ENCODE measurements at places on chromosomes 7 and 10.

GRCh38 chr7:43636093-43636492 lies 53.2 kb downstream of the STK17A start:
- peak; percentile 71 for DNase-seq

GRCh38 chr10:64209561-64209960 lies 688.4 kb downstream of the REEP3 start:
- DNase-seq: no peak

DNA sequence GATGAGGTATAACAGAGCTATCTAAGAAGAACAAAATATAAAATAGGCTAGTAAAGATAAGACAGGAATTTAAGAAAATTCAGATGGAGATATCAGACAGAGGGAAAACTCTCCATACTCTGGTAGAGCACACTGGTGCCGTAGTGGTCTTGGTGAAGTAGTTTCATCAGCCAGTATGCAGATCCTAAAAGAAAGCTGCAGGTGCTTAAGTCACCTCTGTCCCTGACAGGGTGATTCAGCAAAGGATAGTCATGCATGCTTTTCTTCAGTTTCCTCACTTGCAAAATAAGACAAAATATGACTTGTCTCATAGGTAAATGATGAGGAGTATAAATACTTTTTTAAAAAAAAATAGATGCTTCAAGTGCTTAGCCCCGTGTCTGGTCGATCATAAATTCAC lies 794.9 kb downstream of the TNS3 start:
- no peak for DNase-seq

DNA sequence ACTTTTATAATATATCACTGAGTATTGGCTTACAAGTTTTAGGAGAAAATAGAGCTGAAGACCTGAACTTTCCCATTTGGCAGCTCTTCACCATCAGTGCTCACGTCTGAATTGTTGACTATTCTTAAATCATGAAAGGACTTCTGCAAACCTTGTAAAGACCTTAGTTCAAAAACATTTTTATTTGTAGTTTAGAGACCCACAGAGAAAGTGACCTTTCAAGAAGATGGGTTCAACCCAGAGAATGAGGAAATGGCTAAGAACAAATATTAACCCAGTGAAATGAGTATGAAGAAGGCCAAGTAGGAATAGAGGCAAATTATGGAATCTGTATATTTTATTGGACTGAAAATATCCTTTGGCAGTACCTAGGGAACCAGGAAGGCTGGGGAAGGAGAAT lies 1151.1 kb downstream of the GATA3 start:
- no peak for DNase-seq

DNA sequence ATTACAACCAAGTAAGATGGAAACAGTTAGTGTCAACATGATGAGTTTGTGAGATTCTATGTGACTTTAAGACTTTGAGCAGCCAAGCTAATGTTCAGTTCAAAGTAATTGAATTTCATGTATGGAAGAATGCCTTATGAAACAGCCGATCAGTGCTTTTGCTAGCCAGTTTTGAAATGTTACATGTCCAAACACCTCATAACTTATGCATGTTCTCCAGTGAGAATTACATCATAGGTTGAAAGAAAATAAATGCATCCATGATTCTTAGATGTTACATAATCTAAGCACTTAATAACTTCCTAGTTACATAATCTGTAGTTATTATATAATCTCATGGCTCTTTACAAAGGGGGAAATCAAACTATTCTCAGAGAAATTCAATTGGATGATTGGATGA lies 211.3 kb downstream of the BICC1 start:
- no peak for DNase-seq

Measured in breast epithelium (tissue), 4 donors.